Activated CD8-positive, alpha-beta memory T cell treated with anti-CD3 and anti-CD28 coated beads for 1 hour (primary cell): ENCODE measurements at places on chromosomes 3 and 15.

- DNase-seq: no peak
These were observed 13.5 kb upstream of the NR2C2 start for GRCh38 chr3:14933820-14934425.

DNA sequence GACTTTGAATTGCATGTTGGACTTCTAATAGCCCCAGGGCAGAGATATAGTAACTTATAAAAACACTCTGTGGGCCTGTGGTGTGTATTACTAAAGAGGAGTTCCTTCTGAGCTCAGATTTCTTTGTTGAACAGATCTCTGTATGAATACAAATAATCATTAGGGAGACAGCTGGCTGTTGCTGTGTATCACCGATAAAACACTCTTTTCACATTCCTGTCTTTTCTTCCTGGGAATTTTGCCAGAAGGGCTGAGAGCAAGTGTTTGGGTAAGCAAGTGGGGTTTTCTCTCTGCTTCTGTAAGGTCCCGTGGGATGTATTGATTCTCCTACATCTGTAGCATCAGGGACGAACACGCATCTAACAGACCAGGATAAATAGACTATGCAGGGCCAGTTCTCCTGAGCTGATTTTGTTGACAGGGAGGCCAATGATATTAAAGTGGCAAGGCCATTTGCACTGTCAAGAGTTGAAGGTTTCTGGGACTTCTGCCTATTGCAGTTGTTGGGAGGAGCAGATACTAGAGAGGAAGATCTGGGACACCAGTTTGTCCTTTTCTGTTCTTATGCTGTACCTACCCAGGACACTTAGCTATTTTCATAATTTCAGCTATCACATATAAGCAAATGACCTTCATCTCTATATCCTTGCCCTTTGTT is 225.9 kb upstream of the CD96 start:
- no peak for DNase-seq

GRCh38 chr15:99409560-99409959 is 156.2 kb upstream of the MEF2A start:
- no peak for DNase-seq

DNA sequence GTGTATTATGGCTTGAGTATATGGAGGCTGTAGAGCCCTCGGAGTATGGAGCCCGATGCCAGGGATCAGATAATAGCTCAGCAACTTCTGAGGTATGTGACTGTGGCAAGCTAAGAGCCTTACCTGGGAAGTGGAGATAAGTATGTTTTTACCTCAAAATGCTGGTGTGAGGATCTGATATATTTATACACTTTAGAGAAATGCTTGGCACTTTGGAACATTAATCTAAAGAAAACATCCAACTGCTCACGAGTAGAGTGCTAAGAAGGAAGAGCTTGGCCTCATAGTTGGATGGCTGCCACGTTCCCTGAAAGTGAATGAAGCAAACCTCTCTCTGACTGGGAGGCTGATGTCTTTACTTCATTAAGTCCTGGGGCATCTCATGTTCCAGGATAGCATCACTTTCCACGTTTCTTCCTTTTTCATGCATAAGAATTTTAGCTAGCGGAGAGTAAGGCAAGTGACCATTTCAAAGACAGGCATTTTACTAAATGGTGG is 58.9 kb upstream of the GOLGA8J start:
- no peak for DNase-seq

- DNase-seq: no peak
These were observed 22.9 kb downstream of the RAB8B start for GRCh38 chr15:63212050-63213004.

GRCh38 chr3:71120012-71120411 is 463.5 kb downstream of the FOXP1 start:
- DNase-seq: no peak

DNA sequence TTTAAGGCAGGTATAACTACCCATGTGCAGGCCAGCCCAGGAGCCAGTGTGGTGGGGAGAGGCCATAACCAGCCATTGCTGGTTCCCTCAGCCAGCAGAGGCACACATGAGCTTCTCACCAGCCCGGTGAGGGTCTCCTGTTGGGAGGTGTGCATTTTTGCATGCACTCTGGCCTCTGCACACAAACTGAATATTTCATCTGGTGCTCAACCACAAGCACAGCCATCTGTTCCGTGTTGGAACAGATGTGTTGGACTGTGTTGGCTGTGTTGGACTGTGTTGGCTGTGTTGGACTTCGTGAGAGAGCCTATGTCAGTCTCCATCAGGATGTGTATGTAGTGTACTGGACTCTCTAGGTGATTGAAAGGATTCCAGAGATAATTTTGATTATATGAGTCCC is 67.2 kb downstream of the RPL39L start:
- no peak for DNase-seq

DNA sequence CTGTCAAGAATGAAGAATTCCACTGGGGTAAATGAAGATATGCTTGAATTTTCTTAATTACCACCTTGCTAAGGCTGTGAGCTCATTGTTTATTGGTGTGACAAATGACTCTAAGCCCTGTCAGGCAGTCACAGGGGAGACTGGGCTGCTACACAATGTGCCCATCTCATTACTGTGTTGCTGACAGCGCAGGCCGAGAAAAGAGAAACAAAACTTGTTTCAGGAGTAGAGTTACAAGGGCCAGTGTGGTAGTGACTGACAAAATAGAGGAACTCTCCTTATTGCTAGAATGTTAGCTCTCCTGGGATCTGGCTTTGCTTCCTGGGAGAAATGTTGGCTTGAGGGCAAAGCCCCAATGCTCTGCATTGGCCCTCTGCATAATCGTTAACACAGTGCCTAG is 130.4 kb upstream of the CRBN start:
- DNase-seq: no peak

DNA sequence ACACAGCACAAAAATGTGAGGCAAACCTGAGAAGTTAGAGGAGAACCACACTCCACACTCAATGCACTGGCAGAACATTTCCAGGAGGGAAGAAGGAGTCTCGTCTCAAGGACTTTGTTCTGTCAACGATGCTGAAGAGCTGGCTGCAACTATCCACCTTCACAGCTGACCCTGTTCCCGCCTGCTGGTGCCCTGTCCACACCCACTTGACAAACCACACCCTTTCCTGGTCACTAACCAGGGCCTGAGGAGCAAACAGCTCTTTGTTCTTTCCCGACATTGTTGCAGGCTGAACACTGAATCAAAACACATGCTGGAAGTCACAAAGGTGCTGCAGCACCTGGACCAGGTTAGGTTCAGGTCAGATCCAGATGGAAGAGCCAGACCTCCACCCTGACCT is 92.6 kb upstream of the ARRDC4 start:
- no peak for DNase-seq

GRCh38 chr15:45670511-45670910 is 35.7 kb downstream of the SQOR start:
- DNase-seq: no peak

DNA sequence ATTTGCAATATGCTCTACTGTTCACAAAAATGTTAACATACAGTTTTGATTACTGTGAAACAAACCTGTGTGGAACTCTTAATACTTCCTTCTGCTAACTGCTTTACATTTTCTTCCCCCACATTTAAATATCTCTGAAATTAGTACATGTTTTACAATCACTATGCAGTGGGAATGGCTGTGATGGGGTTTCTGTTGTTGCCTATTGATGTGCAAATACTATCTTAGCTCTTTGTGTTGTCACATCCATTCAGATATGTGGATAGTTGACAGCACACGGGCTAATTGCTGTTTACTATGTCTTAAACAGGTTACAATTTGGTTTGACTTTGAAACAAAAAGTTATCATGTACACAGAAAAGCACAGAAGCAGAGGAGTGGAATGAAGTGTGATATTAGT is 95.8 kb upstream of the CCNL1 start:
- no peak for DNase-seq

DNA sequence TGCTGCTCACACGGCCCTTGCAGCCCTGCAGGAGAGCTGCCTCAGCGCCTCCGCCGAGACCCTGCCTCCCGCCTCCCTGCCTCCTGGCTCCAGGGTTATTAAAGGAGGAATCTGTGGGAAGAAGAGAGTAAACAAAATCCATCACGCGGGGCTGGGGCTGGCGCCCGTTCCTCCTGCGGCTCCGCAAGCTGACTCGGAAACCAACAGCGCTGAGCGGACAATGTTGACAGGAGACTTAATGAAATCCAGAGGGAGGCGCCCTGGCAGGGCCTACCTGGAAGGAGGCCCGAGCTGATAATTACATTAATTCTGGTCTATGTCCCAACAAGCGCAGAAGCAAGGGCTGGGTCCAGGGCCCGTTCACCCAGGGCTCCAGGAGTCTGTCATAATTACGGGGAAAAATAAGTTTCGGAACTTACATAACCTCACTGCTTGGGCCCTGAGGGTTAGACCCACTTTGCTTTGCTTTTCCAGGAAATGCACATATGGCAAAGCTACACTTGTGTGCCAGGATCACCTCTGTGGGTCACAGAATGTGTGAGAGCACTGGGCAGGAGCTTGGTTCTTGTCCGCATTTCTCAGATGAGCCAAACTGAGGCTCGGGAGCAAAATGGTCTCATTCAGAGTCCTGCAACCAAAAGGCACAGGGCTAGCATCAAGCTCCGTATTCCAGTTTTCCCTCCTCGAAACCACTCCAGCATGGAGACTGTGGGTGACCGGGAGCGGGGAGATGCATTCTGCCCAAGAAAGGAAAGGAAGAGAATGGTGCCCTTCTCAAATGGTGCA is 43.8 kb upstream of the SLC6A6 start:
- no peak for DNase-seq

DNA sequence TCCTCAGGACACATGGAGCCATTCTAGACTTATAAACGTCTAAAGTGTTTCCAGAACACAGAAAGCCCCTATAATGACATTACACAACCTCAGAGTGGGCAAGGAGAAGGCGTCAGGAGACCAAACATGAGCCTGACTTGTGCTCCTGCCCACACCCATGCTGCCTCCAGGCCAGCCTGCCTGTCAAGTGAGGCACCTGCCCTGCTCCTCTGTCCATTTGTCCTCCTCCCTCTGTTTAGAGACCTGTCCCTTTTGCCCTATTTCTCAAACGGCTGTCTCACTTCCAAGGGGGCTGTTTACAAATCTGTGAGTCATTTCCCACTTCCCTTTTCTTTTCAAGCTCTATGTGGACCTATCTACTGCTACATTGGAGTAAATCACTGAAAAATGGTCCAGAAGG is 21.0 kb downstream of the ZDHHC3 start:
- no peak for DNase-seq

DNA sequence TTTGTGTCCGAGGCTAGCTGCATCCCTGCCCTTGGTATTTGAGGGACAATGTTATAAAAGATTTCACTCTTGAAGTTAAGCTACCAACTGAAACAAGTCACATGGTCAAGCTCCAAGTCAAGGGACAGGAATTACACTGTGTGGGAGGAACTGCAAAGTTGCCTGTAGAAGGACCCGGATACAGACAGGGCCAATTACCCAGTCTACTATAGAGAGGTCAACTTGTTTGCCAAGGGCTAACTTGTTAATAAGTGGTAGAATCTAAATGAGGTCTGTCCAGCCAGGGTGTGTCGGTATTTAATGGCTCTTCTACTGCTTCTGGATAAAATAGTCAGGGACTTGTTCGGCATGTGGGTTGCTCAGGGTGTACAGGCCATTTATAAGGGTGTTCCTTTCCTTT is 55.7 kb downstream of the PTPRG start:
- no peak for DNase-seq

GRCh38 chr15:90013503-90013937 is 12.4 kb downstream of the ZNF710 start:
- no peak for DNase-seq

DNA sequence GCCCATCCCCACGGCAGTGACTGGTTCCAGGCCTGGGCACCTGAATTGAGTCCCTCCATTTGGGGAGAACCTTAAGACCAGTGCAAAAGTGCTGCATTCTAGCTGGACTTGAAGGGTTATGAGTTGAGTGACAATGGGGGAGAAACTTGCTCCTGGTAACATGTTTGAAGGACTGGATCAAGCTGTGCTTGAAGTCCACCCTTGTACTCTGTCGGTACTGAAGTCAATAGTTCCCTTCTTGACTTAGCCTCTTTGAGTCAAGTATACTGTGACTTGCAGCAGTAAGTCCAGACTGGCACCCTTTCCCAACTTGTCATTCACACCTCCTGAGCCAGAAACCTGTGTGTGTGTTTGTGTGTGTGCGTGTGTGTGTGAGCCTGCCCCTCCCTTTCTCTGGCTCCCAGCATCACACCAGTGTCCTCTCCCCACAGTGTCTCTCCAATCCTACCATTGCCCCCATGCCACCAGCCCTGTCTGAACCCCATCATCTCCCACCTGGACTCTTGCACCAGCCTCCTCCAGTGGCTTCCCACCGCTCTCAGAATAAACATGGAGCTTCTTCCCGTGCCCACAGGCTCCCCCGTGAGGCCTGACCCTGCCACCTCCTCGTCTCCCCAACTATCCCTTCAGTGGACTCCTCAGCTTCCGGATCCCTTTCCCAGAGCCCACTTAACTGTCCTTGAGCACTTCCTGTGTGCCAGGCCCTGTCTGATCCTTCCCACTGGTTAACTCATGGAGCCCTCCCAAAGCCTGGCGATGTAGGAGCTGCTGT is 10.2 kb upstream of the FBLN2 start:
- DNase-seq: no peak

GRCh38 chr3:153287017-153287416 is 125.0 kb downstream of the RAP2B start:
- DNase-seq: no peak

DNA sequence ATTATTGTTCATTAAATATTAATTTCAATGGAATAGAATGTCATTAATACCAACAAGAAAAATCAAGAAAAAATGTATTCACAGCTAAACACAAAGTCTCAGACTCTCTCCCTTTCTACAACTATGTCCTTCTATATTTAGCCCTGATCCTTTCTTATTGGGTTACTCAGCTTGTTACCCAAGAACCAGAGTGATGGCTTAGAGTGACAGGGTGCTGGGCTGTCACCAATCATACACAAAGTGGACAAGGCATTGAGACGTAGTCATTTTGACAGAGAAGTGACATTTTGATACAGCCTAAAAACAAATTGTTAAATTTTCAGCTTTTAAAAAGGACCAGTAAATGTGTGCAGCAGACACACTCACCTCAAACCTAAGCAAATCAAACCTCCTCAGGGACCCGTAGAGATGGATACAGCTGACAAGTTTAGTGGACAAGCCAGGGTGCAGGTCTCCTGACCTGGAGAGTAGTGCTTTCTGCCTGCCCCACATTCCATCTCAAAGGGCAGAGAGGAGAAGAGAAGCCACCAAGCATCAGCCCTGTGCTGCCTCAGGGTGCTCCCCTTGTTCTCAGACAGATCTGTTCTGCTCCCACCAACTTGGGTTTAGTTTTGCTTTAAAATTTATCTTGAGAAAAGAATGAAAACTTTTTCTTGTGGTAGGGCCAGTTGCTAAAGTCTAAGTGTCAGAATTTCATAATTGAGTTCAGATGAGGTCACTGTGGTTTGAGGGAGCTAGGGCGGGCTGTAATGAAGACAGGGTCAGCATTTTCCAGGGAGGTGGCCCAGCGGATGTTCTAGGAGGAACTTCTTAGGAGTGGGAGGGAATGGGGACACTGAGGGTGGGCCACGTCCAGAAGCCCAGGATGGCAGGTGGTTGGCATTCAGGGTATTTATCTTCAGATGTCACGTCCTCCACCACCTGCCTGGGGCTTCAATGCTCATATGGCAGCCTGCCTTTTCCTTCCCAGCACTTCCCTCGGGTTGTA is 136.5 kb upstream of the TBL1XR1 start:
- no peak for DNase-seq
